Activated CD4-positive, alpha-beta memory T cell treated with anti-CD3 and anti-CD28 coated beads, Interleukin-2, amount 10 ng/mL, durations not matched to agents 7 days and 5 days (primary cell): ENCODE measurements at places on chromosomes 6 and 20.

DNA sequence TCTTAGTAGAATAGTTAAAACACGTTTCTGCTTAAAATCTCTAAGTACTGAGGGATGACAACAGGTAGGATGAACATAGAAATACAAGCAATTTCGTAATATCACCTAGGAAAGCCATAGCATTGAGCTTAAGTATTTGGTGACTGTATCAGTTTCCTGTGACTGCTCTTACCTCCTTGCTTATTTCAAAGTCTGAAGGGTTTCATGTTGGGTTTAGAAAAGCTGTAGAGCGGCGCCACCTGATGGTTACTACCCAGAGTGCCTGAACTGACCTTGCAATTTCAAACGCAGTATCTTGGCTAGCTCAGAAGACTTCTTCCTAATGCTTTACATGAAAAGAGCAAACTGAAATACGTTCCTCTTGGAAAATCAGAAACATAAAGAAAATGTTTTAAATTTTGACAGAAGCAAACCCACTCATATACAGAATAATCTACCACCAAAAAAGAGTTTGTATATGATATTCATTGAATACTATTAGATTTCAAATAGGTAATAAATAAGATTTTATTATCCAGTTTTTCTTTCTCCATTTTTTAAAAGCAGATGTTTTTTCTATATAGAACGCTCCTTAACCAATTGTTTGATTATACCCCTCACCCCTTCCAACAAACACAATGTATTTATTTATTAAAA is 82.3 kb upstream of the RIPOR2 start:
- DNase-seq: peak; percentile 88

DNA sequence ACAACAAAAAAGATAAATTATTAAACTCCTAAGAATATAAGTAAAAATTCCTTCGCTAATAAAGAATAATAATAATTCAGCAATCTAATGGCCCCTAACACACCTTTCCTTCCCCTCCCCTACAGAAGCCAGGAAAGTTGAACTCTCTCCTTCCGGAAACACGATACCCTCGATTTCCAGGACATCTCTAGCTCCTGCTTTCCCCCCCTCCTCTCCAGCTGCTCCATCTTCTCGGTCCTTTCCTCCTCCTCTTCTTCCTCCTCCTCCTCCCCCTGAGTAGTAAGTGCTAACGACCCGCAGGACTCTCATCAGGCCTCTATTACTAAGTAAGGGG is 603 bp downstream of the TASP1 start:
- DNase-seq: no peak

DNA sequence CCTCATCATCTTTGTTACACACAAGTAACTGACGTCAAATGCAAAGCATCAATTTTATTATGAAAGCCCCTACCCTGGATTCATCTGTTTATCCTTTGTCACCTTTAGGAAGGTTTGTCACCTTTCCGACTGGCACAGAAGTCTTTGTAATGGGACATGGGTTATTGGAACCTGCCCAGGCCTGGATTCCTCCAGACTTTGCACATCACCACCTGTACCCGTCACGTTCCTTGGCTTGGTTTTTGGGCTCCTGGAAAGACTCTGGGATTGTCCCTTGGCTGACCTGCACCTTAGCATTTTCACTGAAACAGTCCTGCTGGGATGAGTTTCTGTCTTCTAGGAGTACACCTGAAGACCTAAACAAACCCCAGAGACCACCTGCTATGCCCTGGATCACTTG is 15.4 kb upstream of the ARHGAP18 start:
- DNase-seq: no peak

DNA sequence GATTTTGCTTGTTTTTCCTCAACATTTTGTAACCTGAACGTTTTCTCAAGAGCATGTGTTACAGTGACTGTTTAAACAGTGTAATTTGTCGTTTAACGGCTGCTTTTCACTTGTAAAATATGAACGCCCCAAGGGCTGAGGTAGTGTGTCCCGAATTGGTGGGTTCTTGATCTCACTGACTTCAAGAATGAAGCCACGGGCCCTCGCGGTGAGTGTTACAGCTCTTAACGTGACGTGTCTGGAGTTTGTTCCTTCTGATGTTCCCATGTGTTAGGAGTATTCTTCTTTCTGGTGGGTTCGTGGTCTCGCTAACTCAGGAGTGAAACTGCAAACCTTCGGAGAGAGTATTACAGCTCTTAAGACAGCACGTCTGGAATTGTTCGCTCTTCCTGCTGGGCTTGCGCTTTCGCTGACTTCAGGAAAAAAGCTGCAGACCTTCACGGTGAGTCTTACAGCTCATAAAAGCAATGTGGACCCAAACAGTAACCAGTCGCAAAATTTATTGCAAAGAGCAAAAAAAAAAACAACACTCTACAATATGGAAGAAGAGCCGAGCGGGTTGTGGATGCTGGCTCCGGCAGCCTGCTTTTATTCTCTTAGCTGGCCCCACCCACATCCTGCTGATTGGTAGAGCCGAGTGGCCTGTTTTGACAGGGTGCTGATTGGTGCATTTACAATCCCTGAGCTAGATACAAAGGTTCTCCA is 25.1 kb upstream of the TRIM27 start:
- DNase-seq: no peak

- DNase-seq: no peak
These were observed 114.8 kb downstream of the RPS12 start for GRCh38 chr6:132929141-132929540.

DNA sequence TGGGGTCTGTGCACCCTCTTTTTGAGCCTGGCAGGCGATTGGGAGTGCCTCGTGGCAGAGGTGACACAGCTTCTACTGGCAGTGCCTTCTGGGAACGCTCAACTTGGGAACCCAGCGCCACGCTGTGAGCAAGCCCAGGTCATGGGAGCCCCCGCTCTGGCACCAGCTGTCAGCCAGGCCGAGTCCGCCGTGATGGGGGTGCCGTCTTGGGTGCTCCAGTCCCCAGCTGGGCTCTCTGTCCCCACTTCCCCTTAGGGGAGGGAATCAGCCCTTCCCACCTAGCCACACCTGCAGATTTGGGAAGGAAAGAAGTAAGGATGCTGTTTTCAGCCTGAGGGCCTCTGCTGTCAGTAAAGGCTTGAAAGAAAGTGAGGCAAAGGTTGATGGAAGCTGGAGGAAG is 31.0 kb upstream of the NTSR1 start:
- no peak for DNase-seq

DNA sequence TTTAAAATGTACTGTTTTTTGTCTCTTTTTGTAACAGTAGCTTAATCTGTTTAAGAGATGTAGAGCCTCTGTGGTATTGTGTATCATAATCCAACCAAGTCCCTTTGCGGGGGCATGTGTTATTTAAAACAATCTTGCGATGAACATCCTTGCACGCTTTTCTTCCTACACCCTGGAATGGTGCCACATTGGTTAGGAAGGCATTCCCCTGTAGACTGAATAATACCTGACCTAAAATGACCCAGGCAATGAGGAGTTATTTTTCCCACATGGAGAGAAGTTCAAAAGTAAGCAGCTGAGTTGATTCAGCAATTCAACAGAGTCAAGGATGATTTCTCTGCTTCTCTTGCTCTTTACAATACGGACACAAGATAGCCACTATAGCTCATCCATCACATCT is 142.0 kb upstream of the PMEPA1 start:
- DNase-seq: no peak

DNA sequence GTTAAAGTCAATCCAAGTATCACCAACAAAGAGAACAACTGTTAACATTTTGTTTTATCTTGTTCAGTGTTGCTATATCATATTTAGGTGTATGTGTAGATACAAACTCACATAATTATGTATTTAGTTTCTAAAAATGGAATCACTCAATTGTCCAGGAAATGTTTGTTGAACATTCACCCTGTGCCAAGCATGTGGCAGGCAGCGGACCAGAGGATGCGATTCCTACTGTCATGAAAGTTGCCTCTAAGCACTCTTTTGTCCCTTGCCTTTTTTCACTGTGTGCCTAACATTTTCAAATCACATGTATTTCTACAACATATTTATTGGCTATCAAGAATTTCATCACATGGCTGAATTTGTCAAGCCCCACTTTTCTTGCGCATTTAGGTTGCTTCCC is 16.9 kb upstream of the TGM2 start:
- no peak for DNase-seq

GRCh38 chr6:100482698-100483097 is 18.0 kb upstream of the SIM1 start:
- DNase-seq: no peak
